T-helper 9 cell (primary cell): ENCODE measurements at places on chromosomes 5 and 9.

GRCh38 chr5:176436656-176437055 lies 11.5 kb upstream of the FAF2 start:
- no peak for DNase-seq

- DNase-seq, result no peak
Measured at GRCh38 chr5:5271786-5272321, 131.7 kb downstream of the ADAMTS16 start.

GRCh38 chr5:115378754-115379153 lies 82.3 kb upstream of the CCDC112 start:
- no peak for DNase-seq

GRCh38 chr5:118963169-118963568 lies 25.2 kb downstream of the DTWD2 start:
- DNase-seq, result no peak

GRCh38 chr5:8505196-8505595 lies 636.2 kb downstream of the MTRR start:
- no peak for DNase-seq

DNA sequence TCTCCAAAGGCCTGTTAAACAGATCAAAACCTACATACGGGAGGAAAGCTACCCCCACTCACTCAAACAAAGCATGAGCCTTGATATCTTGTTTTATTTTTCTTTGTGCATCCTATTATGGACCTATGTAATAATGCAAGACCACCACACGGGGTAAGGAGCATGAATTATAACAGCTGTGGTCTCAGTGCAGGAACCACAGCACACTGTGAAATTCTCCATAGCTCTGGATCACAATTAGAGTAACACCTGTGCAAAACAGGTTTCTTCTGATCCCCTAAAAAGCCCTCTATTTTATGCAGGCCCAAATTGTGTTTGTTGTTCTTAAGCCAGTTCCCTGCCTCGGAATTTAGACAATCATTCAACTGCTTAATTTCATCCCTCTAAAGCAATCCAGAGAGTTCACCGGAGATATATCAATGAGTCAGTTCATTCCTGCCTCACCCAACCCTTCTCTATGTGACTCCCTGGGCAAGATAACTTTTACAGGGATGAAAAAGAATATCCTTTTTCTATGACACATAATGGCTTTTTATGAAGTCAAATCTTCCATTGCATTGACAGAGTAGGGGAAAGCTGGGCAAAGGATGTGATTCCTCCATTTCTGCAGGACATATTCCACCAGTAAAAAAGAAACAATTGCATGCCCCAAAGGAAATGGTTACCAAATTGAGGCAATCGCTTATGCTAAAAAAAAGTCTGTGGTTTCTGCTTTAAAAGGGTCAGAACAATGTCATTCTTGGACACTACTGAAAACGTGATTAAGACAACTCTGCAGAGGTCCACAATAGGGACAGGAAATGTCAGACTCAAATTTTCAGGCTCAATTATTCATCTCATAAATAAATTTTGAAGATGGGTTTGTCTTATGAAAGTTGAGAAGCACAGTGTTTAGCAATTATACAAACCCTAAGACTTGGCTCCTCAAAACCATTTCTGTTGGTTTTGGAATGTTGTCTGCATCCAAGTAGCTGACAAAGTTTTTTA lies 41.6 kb upstream of the FST start:
- no peak for DNase-seq

GRCh38 chr5:73822989-73823339 lies 197.0 kb downstream of the ARHGEF28 start:
- DNase-seq, result no peak

GRCh38 chr5:997001-997474 lies 11.6 kb upstream of the NKD2 start:
- DNase-seq, result no peak
